Right lung (tissue), 10 donors: ENCODE measurements at places on chromosomes 11 and 22. TPM values are rescaled to one million over a fixed set of nuclear protein-coding genes. Genes with fewer than 3 reads are reported as not detected.
A peak's percentile ranks its signal among the peaks of the same experiment; 100 is the strongest.

- no peak for DNase-seq
Observed at GRCh38 chr11:27349919-27350318, 13.1 kb downstream of the CCDC34 start.

GRCh38 chr11:102757823-102758549 is 22.4 kb downstream of the MMP10 start:
- no peak for DNase-seq

DNA sequence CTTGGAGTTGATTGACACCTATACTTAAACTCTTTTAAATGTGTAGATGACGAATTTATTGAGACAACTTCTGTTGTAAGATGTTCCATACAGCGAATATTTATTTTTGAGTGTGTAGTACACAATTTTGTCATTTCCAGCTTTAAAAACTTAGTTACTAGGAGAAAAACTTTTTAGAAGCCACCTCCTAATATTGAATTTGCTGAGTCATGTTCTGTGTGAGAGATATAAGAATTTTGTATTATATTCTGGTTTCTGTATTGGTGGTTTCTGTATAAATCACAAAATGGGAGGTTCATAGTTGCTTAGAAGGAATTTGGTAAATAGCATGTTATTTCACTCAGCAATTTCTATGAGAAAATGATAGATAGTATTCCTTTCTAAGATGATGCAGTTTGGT is 171.3 kb downstream of the WNT11 start:
- DNase-seq: no peak

DNA sequence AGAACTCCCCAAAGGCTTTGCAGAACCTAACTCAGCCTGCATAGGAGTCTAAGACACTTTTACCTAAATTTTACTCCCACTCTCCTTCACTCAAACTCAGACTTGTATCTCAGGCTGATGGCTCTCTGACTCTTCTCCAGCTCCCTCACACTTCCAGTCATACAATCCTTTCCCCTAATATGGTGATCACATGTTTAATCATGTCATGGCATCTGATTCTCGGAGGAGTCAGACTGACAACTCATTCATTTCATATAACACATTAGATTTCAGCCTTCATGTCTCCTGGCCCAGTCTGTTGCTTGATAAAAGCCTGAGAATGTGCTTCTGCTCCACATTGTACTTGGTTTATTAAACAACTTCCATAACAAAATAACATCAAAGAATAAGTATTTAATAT is 1503.9 kb upstream of the TENM4 start:
- DNase-seq: no peak

DNA sequence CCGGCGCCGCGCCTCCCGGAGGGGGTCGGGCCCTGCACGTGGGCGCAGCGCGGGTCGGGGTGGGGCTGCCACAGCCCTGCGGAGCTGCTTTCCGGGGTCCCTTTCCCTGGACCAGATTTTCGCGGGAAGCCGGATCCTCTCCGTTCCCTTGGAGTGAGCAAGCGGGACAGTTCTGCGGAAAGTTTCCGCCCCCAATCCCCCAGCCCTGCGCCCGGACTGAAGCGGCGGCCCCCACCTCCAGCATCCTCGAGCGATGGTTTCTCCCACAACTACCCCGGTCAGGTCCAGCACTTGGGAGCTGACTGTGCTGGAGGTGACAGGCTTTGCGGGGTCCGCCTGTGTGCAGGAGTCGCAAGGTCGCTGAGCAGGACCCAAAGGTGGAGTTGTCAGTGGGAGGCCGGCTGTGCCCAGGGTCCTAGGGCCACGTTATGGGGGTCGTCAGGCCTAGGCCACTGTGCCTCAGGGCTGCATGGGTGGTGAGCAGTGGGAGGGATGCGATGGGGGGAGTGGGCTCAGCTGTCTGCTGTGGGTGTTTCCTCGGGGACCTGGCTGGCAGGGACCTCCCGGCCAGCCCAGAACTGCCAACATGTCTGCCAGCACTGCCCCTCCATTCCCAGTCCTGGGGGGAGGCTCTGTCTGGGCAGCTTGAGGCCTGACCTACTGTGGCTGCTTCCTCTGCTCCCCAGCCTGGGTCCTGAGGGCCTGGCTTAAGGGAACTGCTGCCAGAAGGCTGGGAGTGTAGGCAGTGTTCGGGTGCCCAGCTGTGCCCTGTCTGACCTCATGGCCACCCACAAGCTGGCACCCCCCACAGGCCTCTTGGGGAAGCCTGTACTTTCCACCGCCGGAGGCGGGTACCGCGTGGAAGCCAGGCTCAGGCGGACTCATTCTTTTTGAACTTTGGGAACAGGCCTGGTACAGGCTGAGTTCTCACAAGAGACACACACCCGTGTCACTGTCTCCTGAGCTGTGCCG is 726 bp downstream of the ST3GAL4 start:
- DNase-seq: no peak

- DNase-seq: no peak
Observed at GRCh38 chr22:31951194-31952093, 7.1 kb downstream of the YWHAH start.

- DNase-seq: no peak
Observed at GRCh38 chr11:117572129-117572528, 224.9 kb downstream of the DSCAML1 start.

GRCh38 chr11:76208438-76209374 is 2.4 kb upstream of the WNT11 start:
- DNase-seq: peak; percentile 76

DNA sequence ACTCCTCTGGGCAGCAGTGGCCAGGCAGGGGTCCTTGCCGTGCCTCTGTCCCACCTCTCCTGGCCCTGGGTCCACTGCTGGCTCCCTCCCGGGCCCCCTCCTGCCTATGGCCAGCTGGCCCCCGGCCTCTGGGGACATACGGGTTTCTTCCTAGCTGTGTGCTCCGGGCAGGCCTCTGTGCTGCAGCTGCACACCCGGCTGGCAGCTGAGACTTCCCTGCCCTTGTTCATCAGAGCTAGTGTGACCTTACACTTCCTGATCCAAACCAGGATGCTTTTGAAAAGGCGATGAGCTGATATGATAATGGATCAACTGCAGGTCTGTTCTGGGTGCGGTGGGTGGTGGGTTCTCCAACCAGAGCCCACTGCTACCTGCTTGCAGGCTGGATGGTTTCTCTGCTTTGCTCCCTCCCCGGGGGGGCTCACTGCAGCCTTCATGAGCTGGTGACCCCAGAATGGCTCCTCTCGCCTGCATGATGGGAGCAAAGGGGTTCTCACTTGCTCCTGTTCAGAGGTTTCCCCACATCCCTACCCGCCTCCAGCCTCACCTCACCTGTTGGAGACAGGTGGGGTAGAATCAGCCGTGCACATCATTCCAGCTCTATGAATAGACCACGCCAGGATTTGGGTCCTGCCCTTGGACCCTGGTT is 13.3 kb downstream of the B3GAT1 start:
- no peak for DNase-seq

DNA sequence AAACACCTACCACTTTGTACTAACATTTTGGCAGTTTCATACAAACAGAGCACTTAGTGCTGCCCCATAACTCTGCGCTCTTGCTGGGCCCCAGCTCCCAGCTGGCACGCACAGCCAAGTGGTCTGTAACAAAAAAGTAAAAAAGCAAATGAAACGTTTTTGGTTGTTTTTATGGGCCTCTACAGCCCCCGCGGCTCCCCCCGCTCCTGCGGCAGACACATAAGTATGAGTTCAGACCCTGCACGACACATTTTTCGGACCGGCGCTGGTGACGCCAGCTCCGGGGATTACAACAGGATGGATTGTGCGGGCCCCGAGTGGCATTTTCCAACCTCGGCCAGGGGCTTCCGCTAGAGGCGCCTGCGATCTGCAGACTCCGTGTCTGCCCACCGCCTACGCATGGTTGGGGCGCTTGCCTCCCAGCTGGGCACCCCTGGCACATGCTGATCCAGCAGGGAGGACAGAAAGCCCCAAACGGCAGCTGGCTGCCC is 418.2 kb downstream of the SOX6 start:
- DNase-seq: peak; percentile 35

GRCh38 chr22:45934659-45935341 is 42.2 kb downstream of the WNT7B start:
- DNase-seq: no peak

The ISX gene
- polyA plus RNA-seq: 0.29 TPM

The SAA4 gene
- polyA plus RNA-seq: not detected

The SLC5A12 gene
- 0.10 TPM for polyA plus RNA-seq

The MMP11 gene
- 11.9 TPM for polyA plus RNA-seq

The FXYD6 gene
- 148 TPM for polyA plus RNA-seq

The KLHL35 gene
- 1.1 TPM for polyA plus RNA-seq
